ENCODE measurements at places on chromosomes 12 and 14. TPM values are rescaled to one million over a fixed set of nuclear protein-coding genes. Genes with fewer than 3 reads are reported as not detected.

Gene RIMBP2
- total RNA-seq: not detected

Gene PSMD9
- total RNA-seq: 56.2 TPM

Gene DLK1
- total RNA-seq: not detected

Gene KLRG1
- total RNA-seq: 2.3 TPM

Gene IL22
- total RNA-seq: 1.6 TPM

Gene PRKAB1
- total RNA-seq: 21.7 TPM

Gene ACSS3
- total RNA-seq: not detected

Gene CIT
- 71.5 TPM for total RNA-seq

Gene APOF
- not detected for total RNA-seq

Gene HVCN1
- 4.4 TPM for total RNA-seq

Gene IAPP
- total RNA-seq: not detected

Gene FGD6
- total RNA-seq: 1.1 TPM

Gene TAS2R42
- not detected for total RNA-seq

Gene OR6C2
- not detected for total RNA-seq

Gene CISTR
- not detected for total RNA-seq

Gene PTPRO
- 0.49 TPM for total RNA-seq

Gene KRT82
- total RNA-seq: not detected

Gene GLI1
- total RNA-seq: 0.40 TPM

Gene CD27
- total RNA-seq: 85.4 TPM

Gene GRIP1
- 0.53 TPM for total RNA-seq

Gene MMP14
- 2.1 TPM for total RNA-seq

Gene CD163L1
- total RNA-seq: not detected

Gene NTS
- total RNA-seq: not detected

Gene ZFHX2
- 1.0 TPM for total RNA-seq

Gene SUPT16H
- 177 TPM for total RNA-seq

Gene VWF
- not detected for total RNA-seq

Gene IFNG-AS1
- total RNA-seq: 0.35 TPM

Gene TESPA1
- total RNA-seq: 107 TPM

Gene FLRT2
- not detected for total RNA-seq

Gene HOTAIR
- not detected for total RNA-seq

Gene ALG10
- total RNA-seq: 22.6 TPM

Gene INSM2
- total RNA-seq: not detected

Gene KRT3
- total RNA-seq: not detected

Gene KLRB1
- 0.40 TPM for total RNA-seq

Gene RFX4
- total RNA-seq: not detected

Gene KRT80
- total RNA-seq: not detected

Gene GUCY2C
- not detected for total RNA-seq

Gene REM2
- total RNA-seq: 0.33 TPM

Gene MIPOL1
- total RNA-seq: not detected

Gene RBP5
- total RNA-seq: not detected

Gene AQP2
- total RNA-seq: not detected

Gene NOS1
- total RNA-seq: not detected

Gene TEX52
- total RNA-seq: 0.16 TPM

Gene PPP4R3A
- 122 TPM for total RNA-seq

Gene OTX2
- total RNA-seq: not detected

Gene RASSF9
- not detected for total RNA-seq

Gene SRSF5
- total RNA-seq: 319 TPM

Gene KRT73
- total RNA-seq: 1.7 TPM

Gene TRHDE
- total RNA-seq: not detected

Gene SSTR1
- total RNA-seq: not detected

Data from activated CD4-positive, alpha-beta T cell treated with anti-CD3 and anti-CD28 coated beads for 36 hours (primary cell).